Stimulated activated CD4-positive, alpha-beta T cell treated with anti-CD3 and anti-CD28 coated beads, Interleukin-15, amount 100 ng/mL, for 1 hour (primary cell): ENCODE measurements at places on chromosomes 2 and 18.

DNA sequence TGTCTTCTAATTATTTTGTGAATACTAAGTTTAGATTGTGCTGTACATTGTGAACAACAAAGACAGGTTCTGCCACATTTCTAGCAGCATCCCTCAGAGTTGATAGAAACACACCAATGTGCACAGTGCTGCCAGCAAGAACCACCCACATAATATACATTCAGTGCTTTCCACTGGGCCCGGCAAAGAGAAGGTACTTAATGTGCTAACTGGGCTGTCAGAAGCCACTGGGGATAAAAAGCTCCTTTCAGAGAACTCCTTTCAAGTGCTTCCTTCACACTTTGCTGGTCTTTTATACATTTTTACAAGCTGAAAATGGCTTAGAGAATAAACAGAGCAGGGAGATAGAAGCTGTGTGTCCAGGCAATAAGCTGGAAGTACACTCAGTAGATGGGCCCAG, 58.0 kb upstream of the CAPN13 start:
- DNase-seq: no peak

GRCh38 chr18:74622072-74622471, 24.4 kb downstream of the ZNF407 start:
- no peak for DNase-seq

DNA sequence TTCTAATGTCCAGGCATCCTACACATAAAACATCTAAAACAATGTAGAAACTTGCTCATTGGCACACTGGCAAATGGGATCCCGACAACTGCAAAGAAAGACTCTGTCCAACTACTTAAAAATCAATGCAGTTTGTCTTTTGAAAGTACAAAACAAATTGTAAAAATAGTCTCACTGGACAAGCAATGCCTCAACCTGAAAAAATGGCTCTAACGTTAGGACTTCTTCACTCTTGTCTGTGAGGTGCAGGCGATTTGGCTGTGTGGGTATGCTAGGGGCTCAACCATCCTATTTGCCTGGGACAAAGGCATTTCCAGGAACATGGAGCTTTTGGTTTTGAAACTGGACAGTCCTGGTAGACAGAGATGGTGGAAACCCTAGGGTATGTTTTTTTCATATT, 10.7 kb downstream of the EFEMP1 start:
- DNase-seq: no peak

DNA sequence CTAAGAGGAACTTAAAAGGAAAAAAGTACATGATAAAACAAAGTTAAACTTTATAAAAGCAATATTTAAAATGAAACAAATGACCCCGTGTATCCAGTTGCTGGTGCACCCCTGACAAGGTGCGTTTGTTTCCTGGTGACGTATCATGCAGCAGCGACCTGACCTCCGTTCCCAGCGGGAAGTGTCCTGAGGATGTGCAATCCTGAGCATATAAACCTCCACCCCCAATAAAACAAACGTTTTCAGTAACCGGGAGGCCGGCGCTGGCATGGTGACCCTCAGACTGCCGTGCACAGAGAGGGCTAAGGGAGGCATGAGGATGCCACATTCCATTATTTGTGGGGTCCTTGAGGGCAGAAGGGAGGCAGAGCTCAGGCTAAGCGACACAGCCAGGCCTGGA, 14.8 kb downstream of the SLC66A2 start:
- DNase-seq: no peak

- no peak for DNase-seq
Observed at GRCh38 chr2:86485103-86485502, 43.9 kb downstream of the KDM3A start.

GRCh38 chr2:230676546-230676945, 36.1 kb upstream of the CAB39 start:
- no peak for DNase-seq

DNA sequence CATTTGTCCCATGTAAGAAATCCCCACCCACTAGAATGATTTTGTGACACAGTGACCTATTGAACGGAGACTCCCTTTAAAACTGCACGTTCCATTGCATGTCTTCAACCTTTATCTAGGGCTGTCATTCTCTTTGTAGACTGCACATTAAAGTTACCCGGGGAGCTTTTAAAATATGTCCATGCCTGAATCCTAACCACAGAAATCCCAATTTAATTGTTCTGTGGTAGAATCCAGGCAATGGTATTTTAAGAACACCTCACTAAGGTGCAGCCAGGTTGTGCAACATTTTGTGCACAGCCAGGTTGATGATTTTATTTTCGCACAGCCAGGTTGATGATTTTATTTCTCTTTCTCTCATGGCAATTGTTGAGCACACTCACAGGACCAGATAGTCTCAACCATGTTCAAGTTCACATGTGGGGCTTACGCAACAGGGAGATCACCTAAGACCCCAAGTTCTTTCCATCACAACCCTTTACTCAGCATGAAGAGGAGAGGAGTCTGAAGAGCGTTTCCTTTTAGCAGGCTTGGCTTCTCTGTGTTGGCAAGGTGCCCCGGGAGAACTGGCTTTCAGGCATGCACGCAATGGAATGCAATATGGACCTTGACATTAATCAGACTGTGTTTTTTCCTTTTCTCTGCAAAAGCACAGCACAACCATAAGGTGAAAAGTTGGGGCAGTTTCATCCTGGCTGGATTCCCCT, 467.3 kb upstream of the ETAA1 start:
- DNase-seq: no peak

- DNase-seq: no peak
Observed at GRCh38 chr2:72112401-72112800, 35.3 kb downstream of the CYP26B1 start.

GRCh38 chr2:219002395-219003266, 9.4 kb upstream of the CRYBA2 start:
- DNase-seq: no peak

- DNase-seq: no peak
Observed at GRCh38 chr2:81395746-81396145, 1091.2 kb upstream of the LRRTM1 start.

DNA sequence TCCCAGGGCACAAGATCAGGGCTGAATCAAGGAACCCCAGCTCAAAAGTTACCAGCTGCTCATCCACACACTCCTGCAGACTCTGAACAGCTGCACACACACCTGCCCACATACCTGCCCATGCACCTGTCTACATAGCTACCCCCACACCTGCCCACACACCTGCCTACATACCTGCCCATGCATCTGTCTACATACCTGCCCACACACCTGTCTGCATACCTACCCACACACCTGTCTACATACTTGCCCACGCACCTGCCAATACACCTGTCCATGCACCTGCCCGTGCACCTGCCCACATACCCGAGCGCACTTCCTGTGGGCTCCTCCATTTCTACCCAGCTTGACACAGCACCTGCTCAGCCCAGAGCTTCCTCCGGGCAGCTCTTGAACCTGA, 122.8 kb upstream of the AGAP1 start:
- DNase-seq: no peak

- no peak for DNase-seq
Observed at GRCh38 chr2:16958266-16958665, 292.6 kb upstream of the CYRIA start.

DNA sequence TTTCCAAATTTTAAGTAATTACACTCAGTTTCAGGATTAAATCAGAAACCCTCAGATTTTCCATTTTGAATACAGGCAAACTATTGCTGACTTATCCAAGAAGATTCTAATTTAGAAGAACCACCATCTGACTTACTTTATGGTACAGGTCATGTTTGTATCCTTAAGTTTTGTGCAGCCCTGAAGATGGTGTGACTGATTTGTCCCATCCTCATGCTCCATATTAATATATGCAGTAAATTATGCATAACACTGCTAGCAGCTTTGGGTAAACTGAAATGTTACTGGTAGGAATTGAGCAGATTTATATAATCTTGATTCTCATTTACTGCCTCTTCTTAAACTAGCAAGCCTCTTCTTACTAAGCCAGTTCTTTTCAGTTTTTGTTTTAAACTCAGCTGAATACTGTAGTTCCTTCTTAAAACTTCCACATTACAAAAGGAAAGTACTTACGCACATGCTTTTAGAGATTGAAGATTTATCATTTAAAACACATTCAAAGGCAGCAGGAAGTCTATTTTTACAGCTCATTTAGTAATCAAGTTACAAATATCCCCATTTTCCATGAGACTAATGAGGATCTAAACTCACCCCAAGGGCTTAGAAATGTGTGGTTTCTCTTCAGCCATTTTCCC, 25.7 kb downstream of the MEX3C start:
- no peak for DNase-seq
